Left renal pelvis (tissue), 4 donors: ENCODE measurements at places on chromosomes 7 and 10.

GRCh38 chr10:10845185-10845584 lies 172.5 kb upstream of the CELF2 start:
- no peak for DNase-seq

DNA sequence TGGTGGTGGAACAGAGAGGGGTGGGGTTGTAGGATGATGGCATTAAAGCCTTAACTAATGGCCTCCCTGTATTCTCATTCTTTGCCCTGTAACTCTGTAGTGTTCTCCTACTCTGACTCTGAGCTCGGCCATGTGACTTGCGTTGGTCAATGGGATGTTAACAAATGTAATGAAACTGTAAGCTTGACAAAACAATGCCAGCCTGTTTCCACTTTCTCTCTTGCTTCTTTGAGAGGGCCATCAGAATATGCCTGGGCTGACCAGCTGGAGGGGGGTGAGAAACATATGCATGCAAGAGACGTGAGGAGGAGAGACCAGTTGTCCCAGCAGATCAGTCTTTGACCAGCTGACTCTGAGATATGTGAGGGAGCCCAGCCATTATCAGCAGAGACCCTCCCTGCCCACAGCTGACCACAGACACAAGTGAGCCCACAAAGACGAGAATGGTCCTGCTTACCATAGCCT lies 100.6 kb downstream of the ICA1 start:
- no peak for DNase-seq

- DNase-seq, result no peak
Observed at GRCh38 chr7:35699796-35700305, 4.9 kb upstream of the HERPUD2 start.

- DNase-seq, result no peak
Observed at GRCh38 chr10:120485946-120486345, 28.9 kb downstream of the PLPP4 start.

DNA sequence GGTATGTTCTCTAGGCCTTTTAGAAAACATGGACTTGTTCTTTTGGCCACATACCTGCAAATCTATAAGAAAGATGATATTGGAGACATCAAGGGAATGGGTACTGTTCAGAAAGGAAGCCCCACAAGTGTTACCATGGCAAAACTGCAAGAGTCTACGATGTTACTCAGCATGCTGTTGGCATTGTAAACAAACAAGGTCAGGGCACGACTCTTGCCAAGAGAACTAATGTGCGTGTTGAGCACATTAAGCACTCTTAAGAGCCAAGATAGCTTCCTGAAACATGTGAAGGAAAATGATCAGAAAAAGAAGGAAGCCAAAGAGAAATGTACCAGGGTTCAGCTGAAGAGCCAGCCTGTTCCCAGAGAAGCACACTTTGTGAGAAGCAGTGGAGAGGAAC lies 37.1 kb downstream of the SDK1 start:
- DNase-seq, result no peak

DNA sequence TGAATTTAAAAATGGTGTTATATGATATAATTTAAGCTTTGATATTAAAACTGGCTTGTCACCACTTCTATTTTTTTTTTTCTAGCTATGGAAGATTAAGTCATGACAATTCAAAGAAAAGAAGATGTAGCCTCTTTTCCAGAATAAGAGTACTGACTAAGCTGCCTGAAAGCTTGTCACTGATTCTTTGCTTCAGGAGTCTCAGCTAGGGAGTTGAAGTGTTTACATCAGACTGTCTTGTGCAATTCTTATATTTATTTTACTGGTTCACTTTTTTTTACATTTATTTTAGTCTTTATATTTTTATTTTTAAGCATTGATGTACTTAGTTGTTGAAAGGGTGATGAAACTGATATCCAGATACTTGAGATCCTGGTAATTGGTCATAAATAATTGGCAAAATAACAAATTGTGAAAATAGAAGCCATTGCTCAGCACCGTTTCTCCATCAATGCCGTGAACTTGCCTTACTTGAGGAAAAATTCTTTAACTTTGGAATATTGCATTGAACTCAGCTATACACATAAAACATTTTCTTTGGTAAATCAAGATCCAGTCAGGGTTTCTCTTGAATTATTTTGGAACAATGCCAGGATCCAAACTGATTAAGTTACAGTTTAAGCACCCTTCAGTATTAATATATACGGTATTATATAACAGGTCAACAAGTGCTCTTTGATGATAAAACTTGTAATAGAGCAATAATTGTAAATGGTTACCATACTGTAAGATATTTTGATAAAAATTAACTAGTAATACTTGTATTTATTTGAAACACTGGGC lies 156.4 kb downstream of the PHTF2 start:
- no peak for DNase-seq

GRCh38 chr10:62062752-62063512 lies 161.4 kb downstream of the ARID5B start:
- no peak for DNase-seq

GRCh38 chr7:77548206-77548605 lies 11.1 kb downstream of the PTPN12 start:
- DNase-seq, result no peak

GRCh38 chr7:13278020-13278419 lies 590.6 kb downstream of the ARL4A start:
- no peak for DNase-seq

- DNase-seq, result no peak
Observed at GRCh38 chr7:36851382-36851781, 127.1 kb upstream of the AOAH start.
